Activated naive CD8-positive, alpha-beta T cell treated with anti-CD3 and anti-CD28 coated beads, Interleukin-2, amount 10 ng/mL, durations not matched to agents 7 days and 5 days (primary cell): ENCODE measurements at places on chromosomes 13 and 19. TPM values are rescaled to one million over a fixed set of nuclear protein-coding genes. Genes with fewer than 3 reads are reported as not detected.
A peak's percentile ranks its signal among the peaks of the same experiment; 100 is the strongest.

ZNF345 gene
- total RNA-seq = 11.0 TPM

VSIG10L gene
- 0.62 TPM for total RNA-seq

URAD gene
- total RNA-seq = not detected

CRLF1 gene
- not detected for total RNA-seq

EPSTI1 gene
- 84.9 TPM for total RNA-seq

SRRM5 gene
- 0.68 TPM for total RNA-seq

NLRP7 gene
- total RNA-seq = not detected

CDC42EP5 gene
- not detected for total RNA-seq

RYR1 gene
- 2.9 TPM for total RNA-seq

GRCh38 chr19:13795595-13796300 is 505 bp downstream of the ZSWIM4 start:
- H3K4me3 ChIP-seq = peak overlapping the region; percentile 99
- H3K27me3 ChIP-seq = no peaks in the 10 kb centered on the region
- peak overlapping the region; percentile 94 for H3K27ac ChIP-seq
- H3K36me3 ChIP-seq = peaks cover 4% of the 10 kb centered on the region
- no peak for DNase-seq
- H3K4me1 ChIP-seq = peaks cover 25% of the 10 kb centered on the region

DNA sequence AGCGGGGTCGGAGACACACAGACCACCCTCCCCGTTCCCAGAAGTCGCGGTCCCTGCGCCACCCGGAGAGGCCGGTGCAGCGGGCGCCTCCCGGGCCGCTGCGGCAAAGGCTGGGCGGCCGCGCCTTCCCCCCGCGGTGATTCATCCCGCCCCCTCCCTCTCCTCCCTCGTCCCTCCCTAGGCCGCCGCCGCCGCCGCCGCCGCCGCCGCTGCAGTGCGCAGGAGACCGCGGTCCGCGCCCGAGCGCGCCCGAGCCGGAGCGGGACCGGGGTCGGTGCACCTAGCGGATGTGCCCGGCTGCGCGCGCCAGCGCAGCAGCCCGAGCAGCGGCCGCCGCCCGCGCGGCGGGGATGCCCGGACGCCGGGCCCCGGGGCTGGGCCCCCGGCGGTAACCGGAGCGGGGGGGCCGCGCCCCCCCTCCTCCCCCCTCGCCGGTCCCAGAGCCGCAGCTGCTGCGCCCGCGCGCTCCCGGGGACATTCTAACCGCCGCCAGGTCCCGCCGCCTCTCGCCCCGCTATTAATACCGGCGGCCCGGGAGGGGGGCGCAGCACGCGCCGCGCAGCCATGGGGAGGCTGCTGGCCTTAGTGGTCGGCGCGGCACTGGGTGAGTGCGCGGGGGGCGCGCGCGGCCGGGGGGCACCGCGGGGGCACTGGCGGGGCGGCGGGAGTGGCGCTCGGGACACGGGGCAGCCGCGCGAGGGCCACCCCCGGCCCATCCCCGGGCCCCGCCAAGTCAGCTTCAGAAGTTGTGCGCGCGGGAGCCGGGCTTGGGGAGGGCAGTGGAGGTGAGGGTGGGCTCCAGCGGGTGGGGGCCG is at the start of gene SCN1B:
TSS of gene SCN1B (plus strand) at position 214 of the 815 bp plus-strand sequence. CDS start at position 565, 351 bp downstream.
- peaks cover 20% of the 10 kb centered on the region for H3K27me3 ChIP-seq
- H3K4me1 ChIP-seq = peaks cover 5% of the 10 kb centered on the region
- DNase-seq = peak; percentile 75
- H3K27ac ChIP-seq = no peak within 1 kb of the TSS

DNA sequence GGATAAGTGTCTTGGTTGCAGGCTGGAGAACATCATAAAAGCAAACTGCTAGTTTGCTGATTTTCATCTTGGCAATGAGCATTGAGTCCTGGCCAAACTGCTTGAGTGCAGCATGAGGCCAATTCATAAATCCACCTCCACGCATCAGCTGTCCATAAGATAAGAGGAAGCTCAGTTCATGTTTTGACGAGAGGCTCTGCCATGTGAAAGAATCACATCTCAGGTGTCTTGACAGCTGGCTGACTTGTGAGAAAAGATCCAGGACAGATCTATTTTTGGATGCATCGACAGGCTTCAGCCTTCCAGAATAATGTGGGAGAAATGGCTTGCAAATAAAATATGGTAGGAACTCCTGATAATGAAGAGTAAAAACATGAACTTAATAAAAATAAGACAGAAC is 5.4 kb upstream of the ZNF682 start:
- no peak for DNase-seq
- H3K4me1 ChIP-seq = no peaks in the 10 kb centered on the region
- peaks cover 5% of the 10 kb centered on the region for H3K27me3 ChIP-seq
- no peaks in the 10 kb centered on the region for H3K36me3 ChIP-seq
- no peak overlapping the region for H3K4me3 ChIP-seq
- no peak overlapping the region for H3K27ac ChIP-seq

DNA sequence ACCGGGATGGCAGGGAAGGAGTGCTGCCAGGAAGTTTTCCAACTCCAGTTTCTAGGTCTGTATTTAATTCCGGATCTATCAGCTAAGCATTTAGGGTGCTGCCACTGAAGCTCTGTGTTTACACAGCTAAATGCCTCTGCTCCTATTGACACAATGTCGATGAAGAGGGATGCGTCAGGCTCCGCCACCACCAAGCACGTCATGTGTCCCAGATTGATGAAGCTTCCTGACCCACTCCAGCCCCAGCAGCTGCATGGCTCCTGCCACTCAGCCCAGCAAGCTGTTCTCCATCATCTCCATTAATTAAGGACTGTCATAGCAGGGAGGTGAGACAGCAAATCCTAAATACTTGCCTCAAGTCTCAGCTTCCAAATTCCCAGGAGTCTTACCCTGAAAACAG is 435.2 kb upstream of the ZNF507 start:
- DNase-seq = no peak
- H3K36me3 ChIP-seq = no peaks in the 10 kb centered on the region
- H3K27ac ChIP-seq = no peak overlapping the region
- no peaks in the 10 kb centered on the region for H3K27me3 ChIP-seq
- H3K4me1 ChIP-seq = no peaks in the 10 kb centered on the region
- H3K4me3 ChIP-seq = no peak overlapping the region

DNA sequence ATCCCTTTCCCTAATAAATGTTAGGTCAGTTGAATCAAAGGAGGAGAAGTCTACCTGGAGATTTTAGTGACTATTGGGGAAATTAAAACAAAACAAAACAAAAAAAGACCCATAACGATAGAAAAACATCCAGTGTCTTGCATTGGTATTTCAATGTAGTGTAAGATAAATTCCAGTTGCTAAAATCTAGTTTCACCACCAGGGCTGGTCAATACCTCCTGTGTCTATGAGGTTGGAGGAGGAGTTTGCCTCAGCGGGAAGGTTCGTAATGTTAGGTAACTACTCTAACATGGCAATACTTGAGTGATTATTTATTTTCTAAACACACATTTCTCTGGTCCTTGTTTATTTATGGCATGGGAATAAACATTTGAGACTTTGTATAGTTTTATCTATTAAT is 483.2 kb downstream of the FGF9 start:
- no peak overlapping the region for H3K4me3 ChIP-seq
- no peaks in the 10 kb centered on the region for H3K4me1 ChIP-seq
- no peak for DNase-seq
- H3K36me3 ChIP-seq = no peaks in the 10 kb centered on the region
- H3K27me3 ChIP-seq = no peaks in the 10 kb centered on the region

DNA sequence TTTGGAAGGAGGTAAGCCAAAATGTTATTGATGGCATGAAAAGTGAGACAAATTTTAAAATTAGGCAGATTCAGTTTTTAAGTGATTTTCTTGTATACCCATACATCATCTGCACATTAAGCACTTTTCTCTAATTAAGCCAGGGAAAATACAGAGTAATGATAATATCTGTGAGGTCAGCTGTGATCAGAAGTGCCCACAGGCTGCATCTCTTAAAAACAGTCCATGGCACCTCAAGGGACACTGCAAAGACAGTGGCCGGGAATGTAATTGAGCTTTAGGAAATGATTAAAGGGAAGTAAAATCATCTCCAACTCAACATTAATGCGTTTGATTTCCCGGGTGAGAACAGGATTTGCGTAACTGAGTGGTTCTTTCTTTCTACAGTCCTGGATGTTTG is 2.0 kb downstream of the COL4A1 start:
- peaks cover 7% of the 10 kb centered on the region for H3K4me1 ChIP-seq
- peaks cover 72% of the 10 kb centered on the region for H3K27me3 ChIP-seq
- no peak overlapping the region for H3K27ac ChIP-seq
- H3K4me3 ChIP-seq = no peak overlapping the region
- no peaks in the 10 kb centered on the region for H3K36me3 ChIP-seq

DNA sequence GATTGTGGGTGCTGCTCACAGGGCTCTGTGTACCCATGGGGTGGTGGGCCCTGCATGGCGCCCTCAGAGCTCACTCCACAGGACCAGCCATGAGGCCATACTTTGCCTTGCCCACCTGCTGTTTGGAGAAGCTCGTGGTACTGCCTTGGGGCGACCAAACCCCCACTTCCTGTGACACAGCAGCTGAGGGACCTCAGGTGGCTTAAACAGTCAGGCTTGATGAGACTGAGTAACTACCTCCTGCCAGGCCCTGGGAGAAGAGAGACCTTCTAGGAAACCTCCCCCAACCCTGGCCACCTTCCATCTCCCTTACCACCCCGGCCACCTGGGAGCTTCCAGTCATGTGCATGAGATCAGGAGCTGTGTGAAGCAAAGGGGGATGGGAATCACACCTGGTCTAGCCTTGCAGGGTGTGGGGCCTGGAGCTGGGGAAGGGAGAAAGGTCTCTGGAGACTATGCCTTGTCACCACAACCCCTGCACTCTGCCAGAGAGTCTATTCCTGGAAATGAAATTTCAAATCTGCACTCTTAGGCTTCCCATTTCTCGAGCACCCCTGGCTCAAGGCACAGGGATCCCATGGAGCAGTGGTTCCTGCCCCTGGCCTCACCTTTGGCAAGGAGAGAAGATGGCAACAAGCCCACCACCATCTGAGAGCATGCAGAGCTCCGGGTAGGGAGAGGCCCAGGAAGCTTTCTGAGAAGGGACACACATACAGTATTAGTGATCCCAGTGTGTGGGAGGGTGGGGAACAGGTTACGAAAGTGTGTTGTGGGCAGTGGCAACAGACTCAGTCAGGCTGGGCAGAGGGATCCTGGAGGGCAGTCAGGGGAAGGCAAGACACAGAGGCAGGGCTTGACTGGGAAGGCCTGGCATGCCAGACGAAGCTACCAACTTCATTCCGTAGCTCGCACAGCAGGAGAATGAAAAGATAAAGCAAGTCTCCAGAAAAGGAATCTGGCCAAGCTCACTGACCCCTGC is 125.0 kb downstream of the URI1 start:
- H3K4me1 ChIP-seq = peaks cover 8% of the 10 kb centered on the region
- peak overlapping the region; percentile 41 for H3K27ac ChIP-seq
- no peaks in the 10 kb centered on the region for H3K36me3 ChIP-seq
- DNase-seq = no peak
- H3K27me3 ChIP-seq = peaks cover 2% of the 10 kb centered on the region

- H3K27ac ChIP-seq = no peak overlapping the region
- no peaks in the 10 kb centered on the region for H3K36me3 ChIP-seq
- DNase-seq = no peak
Measured at GRCh38 chr13:71274923-71275608, 591.9 kb downstream of the DACH1 start.

DNA sequence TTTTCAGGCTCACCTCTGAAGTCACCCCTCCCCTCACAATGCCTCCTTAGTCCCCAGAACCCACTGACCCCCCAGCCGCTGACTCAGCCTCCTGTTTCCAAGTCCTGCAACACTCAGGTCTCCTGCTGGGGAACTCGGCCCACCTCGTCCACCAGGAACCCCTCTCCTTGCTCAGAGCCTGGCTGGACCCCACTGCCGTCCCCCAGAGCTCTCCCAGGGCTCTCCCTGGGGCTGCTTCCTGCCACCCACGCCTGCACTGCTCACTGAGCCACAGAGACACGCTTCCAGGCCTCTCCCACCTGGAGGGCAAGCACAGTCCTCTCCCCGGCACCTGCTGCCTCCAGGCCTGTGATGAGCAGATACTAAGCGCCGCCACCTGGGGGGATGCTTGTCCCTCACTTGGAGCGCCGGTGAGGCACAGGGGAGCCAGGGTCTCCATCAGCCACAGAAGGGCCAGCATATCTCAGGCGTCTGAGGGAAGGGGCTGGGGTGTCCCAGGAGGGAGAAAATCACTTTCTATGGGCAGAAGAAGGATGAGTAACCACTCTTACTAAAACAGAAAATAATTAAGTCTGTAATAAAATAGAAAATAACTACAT is 53.8 kb downstream of the KLF2 start:
- no peak overlapping the region for H3K4me3 ChIP-seq
- peaks cover 22% of the 10 kb centered on the region for H3K36me3 ChIP-seq
- peaks cover 45% of the 10 kb centered on the region for H3K4me1 ChIP-seq
- no peaks in the 10 kb centered on the region for H3K27me3 ChIP-seq

DNA sequence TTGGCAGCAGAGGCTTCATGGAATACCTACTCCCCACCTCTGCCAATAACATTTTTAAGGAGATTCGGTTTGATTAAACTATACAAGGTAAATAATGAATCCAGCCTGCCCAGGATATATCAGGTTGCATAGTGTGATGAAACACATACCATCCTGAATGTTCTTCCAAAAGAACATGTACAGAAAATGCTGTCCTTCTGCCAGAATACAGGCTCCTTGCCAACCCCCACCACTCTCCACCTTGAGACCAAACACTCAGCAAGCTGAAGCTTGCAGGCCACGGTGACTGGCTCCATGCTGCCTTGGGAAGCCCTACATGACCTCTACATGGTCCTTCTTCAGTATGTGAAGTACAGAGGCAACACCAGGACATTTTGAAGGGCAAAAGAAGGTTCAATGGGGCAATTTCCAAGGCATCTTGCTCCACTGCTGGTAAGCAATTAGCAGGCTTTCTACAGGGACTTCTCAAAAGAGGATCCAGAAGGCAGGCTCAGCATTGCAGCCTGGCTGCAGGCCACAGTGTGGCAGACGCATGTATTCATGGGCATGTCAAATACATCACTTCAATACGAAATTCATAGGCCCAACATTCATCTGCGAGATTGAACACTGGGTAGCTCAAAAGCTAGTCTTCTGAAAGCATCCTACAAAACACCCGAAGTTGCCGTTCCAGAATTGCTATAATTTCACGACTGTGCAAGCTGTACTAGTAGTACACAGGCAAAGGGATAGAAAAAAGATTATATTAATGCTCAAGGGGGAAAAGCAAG is 62.4 kb upstream of the SERP2 start:
- H3K27me3 ChIP-seq = peaks cover 7% of the 10 kb centered on the region
- H3K4me3 ChIP-seq = no peak overlapping the region
- DNase-seq = no peak

DNA sequence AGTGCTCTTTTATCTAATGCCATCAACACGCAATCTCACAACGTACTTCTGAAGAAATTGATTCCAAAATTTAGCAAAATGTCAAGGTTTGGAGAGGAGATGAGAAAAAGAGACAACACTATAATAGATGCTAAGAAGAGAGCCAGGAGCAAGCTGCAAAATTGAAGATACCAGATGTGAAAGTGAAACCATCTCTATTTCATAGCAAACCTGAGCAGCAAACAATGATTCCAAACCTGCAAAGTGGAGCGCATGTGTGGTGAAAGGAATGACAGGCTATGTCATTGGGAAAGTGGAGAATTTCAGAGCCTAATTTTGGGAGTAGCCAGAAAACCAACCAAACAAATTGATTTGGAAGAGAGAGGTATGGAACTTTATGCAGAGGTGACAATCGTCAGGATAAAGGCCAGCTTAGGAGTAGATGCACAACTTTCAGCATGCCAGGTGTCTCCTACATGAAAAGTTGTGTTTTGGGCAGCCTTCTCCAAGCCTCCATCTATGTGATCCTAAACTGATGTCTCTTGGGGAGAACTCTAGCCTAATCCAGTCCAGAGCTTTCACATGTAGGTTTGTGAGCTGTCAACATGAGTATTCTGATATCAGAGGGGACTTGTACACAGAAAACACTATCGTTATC is 158.4 kb upstream of the FNDC3A start:
- peak overlapping the region; percentile 63 for H3K4me3 ChIP-seq
- H3K36me3 ChIP-seq = no peaks in the 10 kb centered on the region
- DNase-seq = no peak
- peak overlapping the region; percentile 74 for H3K27ac ChIP-seq
